ENCODE measurements at places on chromosomes 6 and 20. TPM values are rescaled to one million over a fixed set of nuclear protein-coding genes. Genes with fewer than 3 reads are reported as not detected.

Gene GNRH2
- not detected for total RNA-seq

GRCh38 chr6:16481697-16482399, 243.5 kb downstream of the GMPR start:
- DNase-seq, result no peak

DNA sequence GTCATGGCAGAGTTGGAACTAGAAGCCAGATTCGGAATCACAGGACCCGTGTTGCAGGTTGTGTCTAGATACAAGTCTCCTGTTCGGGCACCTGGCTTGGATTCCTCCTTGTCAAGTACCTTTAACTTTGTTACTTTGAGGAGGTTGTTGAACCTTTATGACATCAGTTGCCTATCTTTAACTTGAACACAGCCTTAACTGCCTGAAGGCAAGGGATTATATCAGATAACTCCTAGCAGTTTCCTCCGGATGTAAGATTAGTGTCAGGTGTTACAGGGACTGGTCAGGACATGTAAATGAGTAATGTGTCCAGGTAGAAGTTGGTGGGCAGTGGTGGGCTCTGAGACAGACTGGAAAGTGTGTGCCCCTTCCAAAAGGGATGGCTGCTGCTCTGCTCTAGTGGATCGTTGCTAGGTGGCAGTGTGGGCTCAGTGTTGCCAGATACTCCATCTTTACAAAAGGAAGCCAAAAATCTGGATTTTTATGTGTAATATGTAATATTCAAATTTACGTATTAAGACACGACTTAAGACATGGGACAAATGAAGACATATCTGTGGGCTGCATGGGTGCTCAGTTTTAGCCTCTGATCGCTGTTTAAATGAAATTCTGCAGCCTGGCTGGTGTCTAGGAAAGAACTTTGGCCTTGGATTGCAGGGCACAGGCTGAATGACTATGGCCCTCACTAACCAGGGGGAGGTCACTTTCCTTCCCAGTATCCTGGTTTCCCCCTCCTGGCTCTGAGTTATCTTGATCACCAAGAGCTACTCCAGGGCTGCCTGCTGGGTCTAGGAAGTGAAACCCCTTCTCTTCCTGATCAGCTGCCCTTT, 27.1 kb downstream of the CHMP4B start:
- no peak for DNase-seq

Gene GSTA2
- not detected for total RNA-seq

DNA sequence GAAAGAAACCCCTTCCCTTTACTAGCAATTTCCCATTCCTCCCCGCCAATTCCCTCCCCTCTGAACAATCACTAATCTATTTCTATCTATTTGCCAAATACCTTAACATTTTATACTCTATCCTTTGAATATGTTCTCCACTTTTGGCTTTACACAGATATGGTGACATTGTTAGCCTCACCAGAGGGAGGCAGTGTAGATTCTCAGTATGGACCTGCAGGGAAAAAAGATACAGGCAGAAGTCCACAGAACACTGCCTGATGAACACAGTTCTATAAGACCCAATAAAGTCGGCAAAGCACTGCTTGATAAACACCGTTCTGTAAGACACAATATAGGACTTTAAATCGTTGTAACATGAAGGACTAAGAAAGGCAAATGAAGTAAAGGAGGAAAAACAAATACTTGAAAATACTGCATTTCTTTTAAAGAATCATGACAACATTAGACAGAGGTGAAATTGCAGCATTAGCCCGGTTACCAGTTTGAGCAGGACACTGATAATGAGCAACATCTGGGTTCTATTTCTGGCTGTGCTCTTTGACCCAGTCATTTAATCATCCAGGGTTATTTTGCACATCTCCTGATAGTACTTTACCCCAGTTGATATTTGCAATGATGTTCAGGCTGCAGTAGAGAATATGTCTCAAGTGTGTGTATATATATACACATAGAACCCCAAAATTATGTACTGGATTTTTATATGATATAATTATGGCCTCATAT, 296.8 kb downstream of the UTRN start:
- no peak for DNase-seq

- no peak for DNase-seq
Observed at GRCh38 chr20:41307021-41307420, 10.5 kb downstream of the ZHX3 start.

Gene ADGRF4
- not detected for total RNA-seq

GRCh38 chr20:1945134-1945618, 48.7 kb downstream of the PDYN start:
- DNase-seq, result peak; percentile 78
